ENCODE measurements at places on chromosomes 1 and 21.

GRCh38 chr1:109739738-109740614 lies 862 bp downstream of the GSTM3 start:
- peak; percentile 76 for DNase-seq

GRCh38 chr1:166952002-166952746 lies 23.2 kb downstream of the ILDR2 start:
- DNase-seq = no peak

DNA sequence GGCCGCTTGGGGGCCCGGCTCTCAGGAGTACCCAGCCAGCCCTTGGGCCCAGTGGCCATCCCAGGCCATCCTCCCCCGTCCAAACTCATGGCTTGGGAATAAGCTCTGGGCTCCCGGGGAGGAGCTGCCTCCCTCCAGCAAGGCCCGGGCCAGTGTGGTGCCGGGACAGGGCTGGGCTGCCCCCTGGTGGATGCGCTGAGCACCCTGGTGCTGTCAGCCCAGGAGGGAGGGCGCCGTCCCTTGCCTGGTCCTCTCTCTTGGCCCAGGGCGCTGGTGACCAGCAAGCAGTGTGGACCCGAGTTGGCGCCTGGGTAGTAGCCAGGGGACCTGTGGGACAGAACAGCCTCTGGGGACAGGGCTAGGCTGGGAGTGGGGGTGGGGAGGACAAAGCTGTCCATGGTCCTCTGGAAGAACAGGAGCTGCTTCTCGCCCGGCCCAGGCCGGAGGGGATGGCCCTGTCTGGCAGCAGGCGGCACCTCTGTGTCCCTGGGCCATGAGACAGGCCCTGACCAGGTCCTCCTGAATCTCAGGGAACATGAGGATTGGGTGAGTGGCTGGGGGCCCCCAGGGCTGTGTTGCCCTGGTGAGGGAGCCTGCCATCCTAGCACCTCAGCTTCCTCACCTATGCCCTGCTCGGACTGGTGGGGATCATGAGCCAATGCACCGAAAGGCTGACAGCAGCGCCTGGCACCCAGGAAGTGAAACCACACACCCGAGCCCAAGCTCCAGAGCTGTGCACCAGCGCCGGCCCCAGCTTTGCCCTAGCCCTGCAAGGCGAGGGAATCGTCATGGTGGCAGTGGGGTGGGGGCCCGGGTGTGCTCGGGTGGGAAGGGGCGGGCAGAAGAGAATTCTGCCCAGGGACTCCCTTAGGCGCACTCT lies 9.4 kb downstream of the MORN1 start:
- DNase-seq = peak; percentile 96

DNA sequence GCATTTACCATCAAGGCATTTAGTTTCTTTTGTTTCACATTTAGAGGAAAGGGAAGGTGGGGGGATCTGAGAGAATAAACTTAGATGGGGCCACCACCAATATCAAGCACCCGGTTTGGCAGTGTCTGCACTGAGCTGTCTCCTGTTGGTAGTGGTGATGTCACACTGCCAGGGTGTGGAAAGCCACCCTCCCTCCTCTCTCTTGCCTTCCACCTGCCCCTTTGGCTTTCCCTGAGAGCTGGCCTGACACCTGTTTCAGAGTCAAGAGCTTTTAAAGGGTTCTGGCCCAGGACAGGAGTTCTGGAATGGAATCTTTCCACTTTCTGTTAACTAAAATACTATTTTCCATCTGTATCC lies 13.4 kb downstream of the ATF3 start:
- DNase-seq = no peak

DNA sequence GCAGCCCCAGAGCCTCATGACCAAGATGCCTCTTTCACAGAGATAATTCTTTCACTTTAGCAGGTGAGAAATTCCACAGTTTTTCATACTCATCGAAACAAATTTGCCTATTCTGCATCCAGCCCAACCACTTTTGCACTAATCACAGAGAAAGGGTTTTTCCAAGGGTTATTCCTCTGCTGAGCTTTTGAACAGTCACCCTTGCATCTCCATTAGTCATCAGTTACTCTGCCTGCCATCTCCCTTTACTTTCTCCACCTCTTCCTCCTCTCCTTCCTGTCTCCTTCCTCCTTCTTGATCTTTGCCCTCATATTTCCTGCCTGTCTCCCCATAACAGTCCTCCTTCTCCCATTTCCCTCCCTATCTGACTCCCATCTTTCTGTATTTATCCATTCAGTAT lies 43.9 kb downstream of the FH start:
- no peak for DNase-seq

GRCh38 chr1:59846209-59846894 lies 31.6 kb downstream of the HOOK1 start:
- DNase-seq = no peak

- peak; percentile 83 for DNase-seq
Observed at GRCh38 chr1:53572065-53572814, 113.0 kb downstream of the DMRTB1 start.

DNA sequence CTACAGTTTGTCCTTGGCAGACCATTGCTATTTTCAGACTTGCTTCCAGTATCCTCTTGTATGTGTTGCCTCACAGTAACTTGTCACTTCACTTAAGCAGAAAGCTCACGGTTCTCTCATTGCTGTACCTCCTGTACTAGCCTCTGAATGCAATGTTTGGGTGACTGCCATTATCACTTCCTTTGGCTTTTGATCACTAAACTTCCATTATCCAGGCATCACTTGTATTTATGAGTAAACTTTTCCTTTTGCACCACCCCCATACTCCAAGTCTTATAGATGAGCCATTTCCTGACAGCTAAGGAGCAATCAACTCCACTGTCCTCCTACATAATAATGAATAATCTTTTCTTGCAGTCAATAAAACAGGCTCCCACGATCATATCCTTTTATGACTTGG lies 255.3 kb downstream of the PDE4B start:
- DNase-seq = no peak

DNA sequence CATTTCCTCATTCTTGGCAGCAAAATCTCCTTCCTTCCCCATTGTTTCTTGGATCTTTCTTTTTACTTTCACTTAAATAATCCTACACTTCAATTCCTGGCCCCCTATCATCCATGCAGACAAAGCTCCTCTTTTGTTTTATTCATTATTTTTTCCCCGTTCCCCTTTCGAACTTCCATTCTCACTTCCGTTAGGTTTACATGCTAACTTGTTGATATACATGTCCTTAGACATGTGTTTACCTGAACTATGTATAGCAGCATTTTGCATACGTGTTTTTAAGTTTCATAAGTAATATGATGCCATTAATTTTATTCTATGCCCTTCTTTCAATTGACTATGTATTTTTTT lies 67.0 kb upstream of the LYST start:
- DNase-seq = no peak

DNA sequence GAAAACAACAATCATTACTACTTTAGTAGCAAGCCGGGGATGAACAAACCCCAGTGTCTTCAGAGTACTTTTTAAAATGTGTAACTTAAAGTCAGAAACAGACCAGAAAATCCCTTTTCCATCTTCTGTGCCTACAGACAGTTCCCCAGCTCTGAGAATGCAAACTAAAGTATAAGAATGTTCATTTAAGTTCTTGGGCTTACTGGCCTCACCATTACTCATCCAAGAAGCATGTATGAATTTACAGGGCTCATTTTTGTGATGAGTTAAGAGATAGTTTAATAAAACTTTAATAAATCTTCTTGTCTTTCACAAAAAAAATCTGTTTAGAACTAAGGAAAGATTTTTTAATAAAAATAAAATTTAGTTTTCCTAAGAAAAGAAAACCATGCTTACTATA lies 4.6 kb downstream of the LPGAT1 start:
- DNase-seq = no peak

DNA sequence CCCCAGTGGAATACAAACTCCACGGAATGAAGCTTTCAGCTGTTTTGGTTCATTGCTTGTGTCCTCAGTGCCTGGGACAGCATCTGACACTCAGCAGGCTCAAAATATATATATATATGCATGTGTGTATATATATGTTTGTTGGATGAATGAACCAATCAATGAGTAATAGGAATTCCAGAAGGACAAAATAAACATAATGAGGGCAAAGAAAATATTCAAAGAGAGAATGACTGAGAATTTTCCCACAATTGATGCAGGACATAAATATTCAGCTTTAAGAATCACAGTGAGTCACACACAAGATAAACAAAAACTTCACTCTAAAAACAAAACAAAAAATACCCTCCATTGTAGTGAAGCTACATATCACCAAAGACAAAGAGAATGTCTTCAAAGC lies 64.0 kb downstream of the CHD5 start:
- DNase-seq = no peak

- DNase-seq = no peak
Observed at GRCh38 chr21:35020436-35020835, 28.7 kb downstream of the RUNX1 start.

DNA sequence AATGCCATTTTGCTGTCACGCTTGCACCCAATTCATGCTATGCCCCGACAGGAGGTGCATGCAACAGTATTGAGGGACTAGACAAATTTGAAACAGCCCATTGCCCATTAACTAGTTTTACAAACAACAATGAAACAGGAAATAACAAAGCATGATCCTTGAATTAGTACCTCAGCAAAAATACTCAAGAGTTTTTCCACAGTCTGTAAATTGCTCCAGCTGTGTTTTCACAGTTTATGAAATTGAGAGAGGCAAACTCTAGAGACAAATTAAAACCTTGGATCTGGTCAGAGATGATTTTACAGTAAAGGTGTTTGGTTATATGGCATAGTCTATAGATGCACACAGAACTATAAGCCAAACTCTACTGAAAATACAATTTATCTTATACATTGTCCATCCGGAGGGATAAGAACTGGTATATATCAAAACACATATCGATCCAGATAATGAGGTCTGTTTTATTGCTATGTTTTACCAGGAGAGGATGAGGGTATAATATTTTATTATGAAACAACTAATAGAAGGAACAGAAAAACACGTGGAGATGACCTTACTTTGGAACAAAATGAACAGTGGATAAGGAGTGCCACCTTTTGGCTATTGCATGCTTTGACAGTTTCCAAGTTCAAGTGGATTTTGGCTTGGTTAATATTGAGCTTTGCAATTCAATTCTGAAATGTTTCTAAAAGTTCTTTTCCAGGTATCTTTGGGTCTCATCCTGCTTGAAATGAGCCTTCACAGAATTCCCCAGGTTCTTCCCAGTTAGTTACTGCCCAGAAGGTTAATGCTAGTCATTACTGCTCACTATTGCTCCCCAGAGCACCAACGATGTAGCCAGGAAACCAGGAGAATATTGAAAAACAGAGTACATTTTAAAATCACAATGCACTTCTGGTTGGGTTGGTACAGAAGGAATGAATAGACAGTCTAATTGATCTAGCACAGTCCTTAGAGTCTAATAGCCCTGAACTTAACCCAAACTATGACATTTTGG lies 45.7 kb downstream of the ZC3H11B start:
- no peak for DNase-seq

GRCh38 chr1:26538480-26539412 lies 9.2 kb downstream of the RPS6KA1 start:
- DNase-seq = no peak

DNA sequence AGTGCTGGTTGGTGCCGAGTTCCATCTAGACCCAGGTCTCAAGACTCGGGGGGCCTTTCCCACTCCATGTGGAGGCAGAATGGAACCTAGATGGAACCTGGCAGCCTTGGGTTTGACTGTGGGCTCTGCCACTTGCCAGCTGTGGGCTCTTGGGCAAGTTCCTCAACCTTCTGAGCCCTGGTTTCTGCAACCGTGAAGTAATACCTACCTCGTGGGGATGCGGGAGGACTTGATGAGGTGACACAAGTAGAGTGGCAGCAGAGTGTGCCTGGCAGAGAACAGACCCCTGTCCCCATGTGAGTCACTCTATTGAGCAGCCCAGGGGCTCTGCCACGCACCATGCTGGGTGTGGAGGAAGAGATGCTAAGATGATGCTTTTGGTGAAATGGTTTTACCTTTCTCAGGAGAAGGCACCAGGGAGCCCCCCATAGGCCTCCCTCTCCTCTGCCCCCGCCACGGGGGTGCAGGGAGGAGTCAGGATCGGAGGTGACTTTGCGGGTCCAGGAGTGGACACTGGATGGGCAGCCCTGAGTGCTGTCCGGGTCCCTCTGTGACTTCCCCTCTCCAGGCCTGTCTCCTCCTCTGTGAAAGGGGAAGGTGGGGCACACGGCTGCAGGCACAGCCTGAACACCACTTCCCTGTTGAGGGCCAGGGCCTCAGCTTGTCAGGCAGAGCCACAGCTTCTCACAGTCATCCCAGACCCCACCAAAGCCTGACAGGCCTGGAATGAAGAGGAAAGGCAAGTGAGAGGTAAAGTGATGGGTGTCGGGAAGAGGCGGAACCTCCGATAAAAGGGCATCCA lies 36.7 kb upstream of the EDN2 start:
- no peak for DNase-seq

GRCh38 chr1:31924839-31925238 lies 13.3 kb downstream of the PTP4A2 start:
- DNase-seq = no peak

GRCh38 chr1:101236516-101237228 lies at the start of gene S1PR1:
Gene S1PR1, plus strand, starts transcription at chr1:101237019. Its CDS starts 1,966 bp downstream, at chr1:101238985.
- peak; percentile 92 for DNase-seq

GRCh38 chr1:217027403-217028080 lies 304.3 kb upstream of the ESRRG start:
- no peak for DNase-seq

- DNase-seq = peak; percentile 79
Observed at GRCh38 chr1:226436855-226437491, 29.1 kb upstream of the PARP1 start.

DNA sequence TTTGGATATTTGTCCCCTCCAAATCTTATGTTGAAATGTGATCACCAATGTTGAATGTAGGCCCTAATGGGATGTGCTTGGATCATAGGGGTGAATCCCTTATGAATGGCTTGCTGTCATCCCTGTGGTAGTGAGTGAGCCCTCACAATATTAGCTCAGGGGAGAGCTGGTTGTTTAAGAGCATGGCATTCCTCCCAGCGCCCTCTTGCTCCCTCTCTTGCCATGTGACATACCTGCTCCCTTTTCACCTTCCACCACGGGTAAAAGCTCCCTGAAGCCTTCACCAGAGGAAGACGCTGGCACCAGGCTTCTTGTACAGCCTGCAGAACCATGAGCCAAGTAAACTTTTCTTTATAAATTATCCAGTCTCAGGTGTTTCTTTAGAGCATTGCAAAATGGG lies 305.6 kb downstream of the KCTD3 start:
- DNase-seq = no peak

- peak; percentile 81 for DNase-seq
Observed at GRCh38 chr1:42935313-42935895, 23.3 kb downstream of the SLC2A1 start.

GRCh38 chr1:118101999-118102398 lies 83.0 kb downstream of the SPAG17 start:
- DNase-seq = no peak

- no peak for DNase-seq
Observed at GRCh38 chr1:84972377-84972987, 24.4 kb downstream of the MCOLN2 start.

Data from lower leg skin (tissue), 4 donors.